Activated CD8-positive, alpha-beta memory T cell treated with anti-CD3 and anti-CD28 coated beads for 24 hours (primary cell): ENCODE measurements at places on chromosomes 6 and 20.

DNA sequence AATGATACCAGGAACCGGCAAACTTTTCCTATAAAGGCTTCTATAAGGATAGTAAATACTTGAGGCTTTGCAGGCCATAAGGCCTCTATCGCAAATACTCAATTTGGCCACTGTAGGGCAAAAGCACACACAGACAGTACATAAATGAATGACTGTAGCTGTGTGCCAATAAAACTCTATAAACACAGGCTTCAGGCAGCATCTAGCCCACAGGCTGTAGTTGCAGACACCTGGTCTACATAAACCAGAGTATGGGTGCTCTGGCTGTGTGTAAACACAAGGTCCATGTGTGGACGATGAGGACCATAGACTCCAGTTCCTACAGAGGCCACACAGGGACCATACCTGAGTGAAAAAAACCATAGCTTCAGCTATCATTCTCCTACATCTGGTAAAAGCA is 52.2 kb downstream of the ZMYND8 start:
- DNase-seq = no peak

- DNase-seq = no peak
These were observed 139.9 kb upstream of the CDYL start for GRCh38 chr6:4636191-4636880.

- no peak for DNase-seq
These were observed 110.1 kb downstream of the MAFB start for GRCh38 chr20:40578961-40579360.

GRCh38 chr20:36582821-36583220 is 9.4 kb downstream of the TGIF2 start:
- DNase-seq = no peak

- no peak for DNase-seq
These were observed 20.9 kb downstream of the FAM8A1 start for GRCh38 chr6:17621003-17621402.

DNA sequence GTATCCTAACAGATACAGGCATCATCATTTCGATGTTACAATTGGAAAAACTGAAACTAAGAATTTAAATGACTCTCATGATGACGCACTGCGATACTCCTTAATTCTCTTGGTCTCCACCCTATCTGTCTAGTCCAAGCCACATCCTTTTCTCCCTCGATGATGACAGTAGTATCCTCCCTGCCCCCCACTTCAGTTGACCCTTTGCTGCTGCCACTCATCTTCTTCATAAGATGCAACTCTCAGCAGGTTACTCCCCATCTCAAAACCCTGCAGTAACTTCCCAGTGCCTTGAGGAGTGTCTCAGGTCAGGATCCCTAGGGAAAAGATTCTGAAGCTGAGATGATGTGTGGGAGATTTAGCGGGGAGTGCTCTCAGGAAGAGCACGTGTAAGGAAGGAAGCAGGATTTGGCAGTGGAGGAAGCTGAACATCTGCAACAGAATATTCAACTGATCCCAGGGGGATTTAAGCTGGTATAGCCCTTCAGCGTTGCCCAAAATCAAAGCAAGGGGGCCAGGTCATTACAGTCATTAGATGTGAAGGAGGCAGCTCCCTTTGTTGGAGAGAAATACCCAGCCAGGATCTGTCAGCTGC is 16.1 kb downstream of the JPH2 start:
- no peak for DNase-seq

- no peak for DNase-seq
These were observed 102.5 kb downstream of the NOL4L start for GRCh38 chr20:32482442-32483261.

GRCh38 chr20:41443691-41444090 is 77.1 kb upstream of the EMILIN3 start:
- no peak for DNase-seq

DNA sequence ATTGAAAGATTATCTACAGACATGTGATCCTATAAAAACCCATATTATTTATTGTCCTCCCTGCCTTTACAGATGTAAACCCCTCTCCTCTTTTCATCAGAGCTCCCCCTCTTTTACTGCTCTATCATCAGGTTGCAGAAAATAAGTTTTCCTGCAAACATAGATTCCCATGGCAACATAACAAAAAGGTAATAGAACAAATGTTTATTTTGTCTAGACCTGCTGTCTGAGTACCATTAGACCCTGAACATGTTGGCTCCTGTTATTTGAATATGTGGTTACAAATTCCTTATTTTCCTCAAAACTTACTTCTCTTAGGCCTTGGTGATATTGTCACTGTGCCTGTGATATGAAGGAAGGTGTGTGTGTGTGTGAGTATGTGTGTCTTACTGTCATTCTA is 11.5 kb downstream of the MAPK14 start:
- DNase-seq = no peak
